ENCODE measurements at places on chromosomes 3 and 15.

DNA sequence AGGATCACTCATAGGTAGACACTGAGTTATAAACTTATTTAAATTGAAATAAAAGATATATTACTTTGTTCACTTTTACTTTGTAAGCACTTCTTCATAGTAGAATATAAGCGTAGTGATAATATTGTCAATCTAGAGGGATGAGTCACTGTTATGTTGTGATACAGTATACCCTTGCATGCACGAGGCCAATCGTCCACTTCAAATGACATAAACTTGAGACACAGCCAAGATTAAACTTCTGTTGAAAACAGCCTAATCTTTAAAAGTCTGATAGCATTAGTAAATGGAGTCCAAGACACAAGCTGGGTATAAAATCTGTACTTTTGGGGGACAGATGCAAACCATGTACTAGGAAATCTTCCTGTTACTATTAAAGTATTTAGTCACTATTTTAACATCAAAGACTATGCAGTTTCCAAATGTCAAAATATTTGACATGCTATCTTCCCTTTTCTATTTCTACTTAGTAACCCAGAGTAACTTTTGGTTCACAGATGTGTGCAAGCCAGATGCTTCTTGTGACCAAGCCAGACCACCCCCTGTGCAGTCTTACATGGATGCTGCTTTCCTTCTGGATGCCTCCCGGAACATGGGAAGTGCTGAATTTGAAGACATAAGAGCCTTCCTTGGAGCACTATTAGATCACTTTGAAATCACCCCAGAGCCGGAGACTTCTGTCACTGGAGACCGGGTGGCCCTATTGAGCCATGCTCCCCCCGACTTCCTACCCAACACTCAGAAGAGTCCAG lies 85.3 kb downstream of the PIK3R4 start:
- no peak for DNase-seq

- no peak for DNase-seq
Measured at GRCh38 chr3:192861972-192862371, 55.7 kb downstream of the MB21D2 start.

GRCh38 chr3:114685161-114685560 lies 391.3 kb downstream of the TIGIT start:
- DNase-seq, result no peak

DNA sequence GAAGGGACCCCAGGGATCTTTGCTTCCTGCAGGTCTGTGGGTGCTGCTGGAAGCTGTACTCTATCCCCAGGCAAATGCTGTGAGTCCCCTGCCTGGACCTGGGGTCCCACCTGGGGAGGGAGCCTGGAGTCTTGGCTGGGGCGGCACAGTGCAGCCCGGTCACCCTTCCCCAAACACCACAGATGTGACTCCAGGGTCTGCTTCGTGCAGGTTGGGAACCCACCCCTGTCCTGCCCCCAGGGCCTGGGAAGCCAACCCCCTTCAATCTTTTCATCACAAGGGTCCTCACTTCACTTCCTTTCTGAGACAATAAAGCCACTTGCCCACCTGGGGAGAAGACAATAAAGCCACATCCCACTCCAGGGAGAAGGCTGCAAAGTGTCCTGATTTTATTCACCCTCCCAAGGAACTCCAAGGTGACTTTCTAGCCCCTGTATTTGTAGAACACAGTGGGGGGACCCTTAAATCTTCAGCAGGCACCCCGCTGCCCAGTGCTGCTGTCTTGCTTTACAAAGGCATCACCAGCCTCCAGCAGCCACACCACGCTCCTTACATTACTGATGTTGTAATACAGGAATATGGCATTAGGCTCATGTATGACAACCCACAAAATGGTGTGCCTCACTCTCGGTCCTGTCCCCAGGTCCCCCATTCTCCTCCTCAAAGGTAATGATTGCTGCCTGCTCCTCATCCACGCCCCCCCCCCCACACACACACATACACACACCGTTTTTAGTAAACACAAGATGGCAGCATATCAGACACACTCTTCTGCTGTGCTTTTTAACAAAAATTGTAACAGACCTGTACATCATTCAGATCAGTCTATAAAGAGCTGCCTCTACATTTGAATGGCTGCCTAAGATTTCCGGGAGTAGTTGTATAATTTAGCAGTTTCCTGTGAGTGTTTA lies 9.9 kb downstream of the C3orf22 start:
- no peak for DNase-seq

- DNase-seq, result no peak
Measured at GRCh38 chr3:74409066-74409465, 205.4 kb downstream of the CNTN3 start.

- peak; percentile 82 for DNase-seq
Measured at GRCh38 chr3:124467980-124468902, 262.0 kb upstream of the UMPS start.

DNA sequence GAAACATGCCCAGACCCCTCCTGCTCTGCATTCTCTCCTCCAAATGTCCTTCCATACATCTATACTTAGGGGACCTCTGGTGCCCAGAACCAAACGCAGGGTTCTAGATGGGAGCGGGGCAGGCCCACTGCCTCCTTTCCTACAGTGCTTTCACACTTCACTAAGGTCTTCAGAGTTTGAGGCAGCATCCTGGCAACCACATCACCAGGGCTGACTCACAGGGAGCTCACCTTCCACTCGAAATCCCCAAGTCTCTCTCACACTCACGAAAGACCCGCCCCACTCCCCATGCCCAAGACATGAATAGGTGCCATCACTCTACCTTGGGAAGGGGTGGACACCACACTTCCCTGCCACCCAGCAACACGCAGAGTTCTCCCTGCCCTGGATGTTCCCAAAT lies 18.9 kb downstream of the HOMER2 start:
- DNase-seq, result no peak

DNA sequence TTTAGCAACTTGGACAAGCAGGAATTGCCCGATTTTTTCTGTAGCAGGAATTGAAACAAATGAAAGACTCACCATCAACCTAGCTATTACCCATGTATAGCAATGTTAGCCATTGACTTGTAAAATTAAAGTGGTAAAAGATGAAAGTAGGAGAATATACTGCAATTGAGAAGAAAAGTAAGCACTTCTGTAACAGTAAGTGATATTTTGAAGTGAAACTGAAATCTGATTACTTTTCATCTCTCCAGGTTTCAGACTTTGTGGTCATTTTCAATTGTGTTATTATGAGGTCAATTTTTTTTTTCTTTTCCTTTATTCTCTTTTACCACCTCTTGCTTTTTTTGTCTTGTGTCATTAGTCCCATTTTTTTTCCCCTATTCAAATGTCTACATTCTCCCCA lies 1078.2 kb downstream of the ZPLD1 start:
- DNase-seq, result no peak

DNA sequence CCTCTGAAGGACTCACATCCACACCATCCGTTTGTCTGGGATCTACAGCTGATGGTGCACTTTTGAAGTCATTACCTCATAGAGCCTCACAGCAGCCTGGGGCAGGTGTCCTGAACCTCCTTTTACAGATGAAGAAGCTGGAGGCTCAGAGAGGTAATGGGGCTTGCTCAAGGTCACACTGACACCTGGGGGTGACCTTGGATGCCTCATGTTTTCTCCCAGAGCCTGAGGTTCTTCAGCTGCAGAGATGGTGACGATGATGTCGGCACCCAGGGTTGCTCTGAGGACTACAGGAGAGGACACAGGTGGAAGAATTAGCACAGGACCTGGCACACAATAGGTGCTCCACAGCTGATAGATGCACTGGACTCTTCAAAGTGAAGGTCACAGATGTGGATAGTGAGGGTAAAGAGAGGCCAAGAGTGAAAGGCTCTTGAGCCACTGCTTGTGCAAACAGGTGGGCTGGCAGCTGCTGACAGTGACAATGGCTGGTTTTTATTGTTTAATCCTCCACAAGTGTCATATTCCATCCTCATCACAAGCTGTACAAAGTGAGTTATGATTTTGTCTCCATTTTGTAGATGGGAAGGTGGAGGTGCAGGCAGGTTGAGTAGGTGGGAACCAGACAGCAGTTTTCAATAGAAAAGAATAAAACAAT lies 17.4 kb upstream of the ATP2B2 start:
- no peak for DNase-seq

GRCh38 chr3:43405888-43406642 lies 119.7 kb downstream of the SNRK start:
- no peak for DNase-seq

- DNase-seq, result no peak
Measured at GRCh38 chr3:135190658-135191057, 395.6 kb downstream of the EPHB1 start.

DNA sequence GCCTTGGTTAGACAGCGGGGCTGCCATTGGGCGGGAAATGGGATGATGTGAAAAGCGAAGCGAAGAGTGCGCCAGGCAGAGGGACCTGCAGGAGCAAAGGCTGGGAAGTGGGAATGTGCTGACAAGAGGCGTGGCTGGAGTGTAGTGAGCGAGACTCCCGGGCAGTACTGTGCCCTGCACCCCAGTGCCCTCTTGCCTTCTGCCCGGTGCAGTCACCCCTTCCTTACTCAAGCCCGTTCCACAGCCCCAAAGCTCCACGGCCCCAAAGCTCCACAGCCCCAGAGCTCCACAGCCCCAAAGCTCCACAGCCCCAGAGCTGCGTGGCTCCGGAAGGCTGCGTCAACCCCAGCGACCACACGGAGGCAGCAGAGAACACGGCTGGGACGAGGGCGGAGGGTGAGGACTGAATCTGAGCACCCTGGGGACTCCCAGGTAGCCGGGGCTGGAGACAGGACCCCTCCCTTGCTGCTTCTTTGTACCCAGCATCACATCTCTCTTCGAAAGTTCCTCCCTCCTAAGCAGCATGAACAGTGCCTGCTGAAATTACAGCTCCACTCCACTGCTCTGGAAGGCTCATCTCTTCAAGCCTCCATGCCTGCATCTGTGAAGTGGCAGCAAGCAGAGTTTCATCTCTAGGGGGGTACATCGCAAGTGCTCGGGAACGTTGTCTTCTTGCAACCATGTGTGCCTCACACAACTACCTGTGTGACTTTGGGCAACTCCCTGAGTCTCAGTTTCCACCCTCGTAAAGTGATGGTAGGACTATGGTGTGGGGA lies 108.9 kb downstream of the FBLN2 start:
- DNase-seq, result peak; percentile 83

DNA sequence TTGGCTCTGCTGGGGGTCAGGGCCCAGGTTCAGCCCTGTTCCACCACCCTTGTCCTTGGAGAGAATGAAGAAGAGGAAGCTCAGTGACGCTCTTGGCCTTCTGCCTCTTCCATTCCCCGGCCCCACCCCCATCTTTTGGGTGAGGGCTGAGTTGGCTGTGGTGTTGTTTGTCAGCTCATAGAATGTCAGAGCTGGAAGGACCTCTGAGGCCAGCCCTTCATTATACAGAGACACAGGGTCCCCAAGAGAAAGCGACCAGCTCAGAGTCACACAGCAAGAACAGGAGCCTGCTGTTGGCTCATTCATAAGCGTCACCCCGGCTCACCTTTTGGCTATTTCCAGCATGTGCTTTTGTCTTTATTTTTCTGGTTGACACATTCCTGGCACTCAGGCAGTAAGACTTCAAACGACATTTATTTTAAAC lies 68.2 kb downstream of the AAGAB start:
- DNase-seq, result no peak

DNA sequence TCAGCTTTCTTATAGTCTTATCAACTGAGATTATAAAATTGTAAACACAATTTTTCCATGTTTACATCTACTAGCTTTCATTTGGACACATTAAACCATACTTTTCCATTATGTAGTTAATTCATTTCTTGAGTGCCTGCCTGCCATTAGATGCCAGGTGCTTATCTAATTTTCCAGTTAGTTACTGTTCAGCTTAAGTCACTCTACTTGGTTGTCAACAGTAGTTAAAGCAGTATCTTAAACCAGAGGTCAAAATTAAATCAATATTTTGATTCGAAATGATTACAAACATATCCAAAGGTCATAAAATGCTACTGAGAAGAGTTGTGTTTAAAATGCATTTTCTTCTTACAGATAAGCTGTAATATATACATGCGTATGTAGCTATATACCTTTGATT lies 56.2 kb upstream of the UBP1 start:
- no peak for DNase-seq

GRCh38 chr3:51075221-51075775 lies 309.8 kb upstream of the MANF start:
- DNase-seq, result no peak

GRCh38 chr3:123735456-123735855 lies 148.7 kb downstream of the MYLK start:
- no peak for DNase-seq

- DNase-seq, result no peak
Measured at GRCh38 chr15:41804361-41804760, 23.5 kb upstream of the JMJD7 start.

GRCh38 chr15:73227433-73228056 lies 141.2 kb downstream of the HCN4 start:
- DNase-seq, result no peak

DNA sequence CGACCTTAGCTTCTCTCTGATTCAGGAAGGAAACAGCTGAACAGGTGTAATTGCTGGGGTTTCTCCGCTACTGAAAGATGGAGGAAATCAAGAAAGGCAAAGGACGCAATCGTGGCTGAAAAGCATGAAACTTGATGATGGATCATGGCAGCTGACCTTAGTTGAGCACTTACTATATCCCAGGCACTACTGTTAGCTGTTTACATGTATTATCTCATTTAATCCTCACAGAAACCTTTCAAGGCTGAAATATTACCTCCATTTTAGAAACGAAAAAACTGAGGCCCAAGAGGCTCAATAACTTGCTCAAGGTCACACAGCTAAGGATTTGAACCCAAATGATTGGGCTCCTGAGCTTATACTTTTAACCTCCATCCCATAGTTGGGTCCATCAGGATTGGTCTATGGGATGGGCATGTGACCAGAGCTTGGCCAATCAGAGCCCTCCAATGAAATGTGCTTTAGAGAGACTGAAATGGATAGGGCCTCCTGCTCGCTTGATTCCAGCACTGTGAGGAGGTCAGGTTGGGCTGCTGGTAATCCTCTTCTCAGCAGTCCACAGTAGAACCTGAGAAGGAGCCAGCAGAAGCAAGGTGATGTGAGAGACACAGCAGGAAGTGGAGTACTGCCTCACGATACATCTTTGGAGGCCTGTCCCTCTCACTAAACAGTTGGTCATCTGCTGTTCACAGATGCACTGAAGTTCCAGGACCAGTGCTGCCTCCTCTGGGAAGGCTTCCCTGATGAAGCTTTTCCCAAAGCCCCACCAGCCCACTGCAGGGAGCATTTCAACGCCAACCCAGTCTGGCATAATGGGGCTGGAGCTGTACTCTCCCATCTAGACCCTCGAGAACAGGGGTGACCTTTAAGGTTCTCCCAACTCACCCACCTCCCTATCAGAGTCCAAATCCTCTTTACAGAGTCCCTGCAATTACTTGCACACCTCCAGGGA lies 10.4 kb downstream of the CLN6 start:
- DNase-seq, result no peak

DNA sequence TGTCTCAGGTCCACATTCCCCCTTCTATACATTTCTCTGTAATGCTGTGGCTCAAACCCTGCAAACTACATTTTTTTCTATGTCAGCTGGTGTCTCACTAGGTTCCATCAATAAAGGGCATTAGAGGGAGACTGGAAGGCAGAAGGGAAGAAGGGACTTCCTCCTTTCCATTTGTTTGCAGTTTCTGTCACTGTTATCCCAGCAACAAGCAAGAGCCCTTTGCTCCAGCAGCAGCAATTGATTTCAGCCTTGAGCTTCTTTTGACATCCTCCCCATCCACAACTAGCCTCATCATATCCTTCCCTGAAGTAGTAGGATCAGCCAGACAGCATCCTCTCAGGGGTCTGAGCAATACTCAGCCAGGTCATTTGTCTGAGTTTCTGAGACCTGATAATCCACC lies 5.3 kb upstream of the NCK1 start:
- DNase-seq, result no peak

Measured in HEK293T (cell line).